ENCODE measurements at places on chromosomes 7 and 10.

DNA sequence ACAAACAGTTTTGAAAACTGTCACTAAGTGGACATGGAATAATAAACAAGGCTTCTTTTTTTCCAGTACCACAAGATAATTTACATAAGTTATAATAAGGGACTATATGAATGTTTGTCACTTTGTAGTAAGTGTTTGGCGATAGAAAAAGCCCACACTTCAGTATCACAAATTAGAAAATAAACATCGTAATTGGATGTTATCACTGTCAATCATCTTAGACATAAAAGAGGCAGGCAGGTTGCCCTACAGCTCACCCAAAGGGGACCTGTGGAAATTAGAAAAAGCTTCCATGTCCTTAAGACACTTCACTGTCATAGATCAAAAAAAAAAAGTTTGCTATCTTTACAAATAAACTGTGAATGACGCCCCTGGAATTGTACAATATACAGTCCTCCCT, 3.6 kb upstream of the NOC3L start:
- no peak for DNase-seq

GRCh38 chr7:70736715-70737460, 395.1 kb upstream of the GALNT17 start:
- DNase-seq = peak; percentile 85

GRCh38 chr7:129401228-129401966, 32.8 kb upstream of the STRIP2 start:
- peak; percentile 48 for DNase-seq

GRCh38 chr10:89646889-89647657, 2.0 kb upstream of the PANK1 start:
- DNase-seq = no peak

- DNase-seq = peak; percentile 42
These were observed 804 bp downstream of the TMEM106B start for GRCh38 chr7:12211711-12212485.

Data from ELR (cell line).